A549 treated with DMSO at 1 μM for 4 hours (cell line): ENCODE measurements at places on chromosomes 16 and 17. TPM values are rescaled to one million over a fixed set of nuclear protein-coding genes. Genes with fewer than 3 reads are reported as not detected.

CTRB1 gene
- not detected in 5 replicates for total RNA-seq

KRTAP16-1 gene
- not detected in 5 replicates for total RNA-seq

STAC2 gene
- 0.09 to 0.22 TPM (median 0.14 TPM) in 5 replicates for total RNA-seq

RGS9 gene
- total RNA-seq: 5.6 to 7.7 TPM (median 6.8 TPM) in 5 replicates

TBC1D10B gene
- total RNA-seq: 26.5 to 36.6 TPM (median 31.8 TPM) in 5 replicates

TMC8 gene
- 0.28 to 0.68 TPM (median 0.48 TPM) in 5 replicates for total RNA-seq

CA10 gene
- total RNA-seq: not detected in 5 replicates

CARD14 gene
- total RNA-seq: 0.04 to 0.24 TPM (median 0.16 TPM) in 4 of 5 replicates, not detected in the other

HLF gene
- total RNA-seq: 0.07 to 0.34 TPM (median 0.18 TPM) in 5 replicates

YBX2 gene
- 0.40 to 0.60 TPM (median 0.53 TPM) in 5 replicates for total RNA-seq

ACD gene
- total RNA-seq: 24.1 to 37.2 TPM (median 32.7 TPM) in 5 replicates

GOSR1 gene
- total RNA-seq: 34.4 to 45.5 TPM (median 38.2 TPM) in 5 replicates

KRT222 gene
- total RNA-seq: 0.39 to 0.61 TPM (median 0.47 TPM) in 5 replicates

APRT gene
- total RNA-seq: 326 to 419 TPM (median 363 TPM) in 5 replicates

ODAD4 gene
- 1.1 to 1.7 TPM (median 1.4 TPM) in 5 replicates for total RNA-seq

KIFC3 gene
- 161 to 215 TPM (median 203 TPM) in 5 replicates for total RNA-seq

GCGR gene
- 0.26 to 0.56 TPM (median 0.38 TPM) in 5 replicates for total RNA-seq

ZG16 gene
- not detected in 5 replicates for total RNA-seq

CTF1 gene
- total RNA-seq: 0.12 to 0.26 TPM (median 0.21 TPM) in 4 of 5 replicates, not detected in the other

PRR35 gene
- 0.05 to 0.17 TPM (median 0.09 TPM) in 5 replicates for total RNA-seq
